ENCODE measurements at places on chromosomes 2 and 18. TPM values are rescaled to one million over a fixed set of nuclear protein-coding genes. Genes with fewer than 3 reads are reported as not detected.

The BCL2 gene
- 0.37 TPM for polyA plus RNA-seq

The SEH1L gene
- polyA plus RNA-seq = 40.7 TPM

The TNFRSF11A gene
- 2.3 TPM for polyA plus RNA-seq

The GCG gene
- polyA plus RNA-seq = not detected

The ZSWIM2 gene
- polyA plus RNA-seq = not detected

The C2orf74 gene
- 19.2 TPM for polyA plus RNA-seq

The SPEG gene
- 33.4 TPM for polyA plus RNA-seq

The LIPG gene
- 45.5 TPM for polyA plus RNA-seq

The CCT4 gene
- polyA plus RNA-seq = 159 TPM

The COBLL1 gene
- 10.0 TPM for polyA plus RNA-seq

The ELOA2 gene
- polyA plus RNA-seq = not detected

The CAD gene
- polyA plus RNA-seq = 39.9 TPM

The RNU2-63P gene
- polyA plus RNA-seq = not detected

The SLC19A3 gene
- polyA plus RNA-seq = 0.08 TPM

The QPCT gene
- 4.0 TPM for polyA plus RNA-seq

The SCYGR4 gene
- polyA plus RNA-seq = not detected

The CABYR gene
- polyA plus RNA-seq = 7.9 TPM

The HOXD11 gene
- polyA plus RNA-seq = not detected

The CD28 gene
- not detected for polyA plus RNA-seq

The ZNF804A gene
- polyA plus RNA-seq = not detected

The ESCO1 gene
- polyA plus RNA-seq = 3.4 TPM

The CEP76 gene
- 5.7 TPM for polyA plus RNA-seq

The CCDC138 gene
- 2.2 TPM for polyA plus RNA-seq

The IL18RAP gene
- polyA plus RNA-seq = not detected

The CTNNA2 gene
- not detected for polyA plus RNA-seq

The LINC00305 gene
- polyA plus RNA-seq = not detected

The STK17B gene
- polyA plus RNA-seq = 4.3 TPM

The CHRND gene
- polyA plus RNA-seq = not detected

The ZNF521 gene
- 0.15 TPM for polyA plus RNA-seq

The OTOF gene
- polyA plus RNA-seq = not detected

The OSBPL6 gene
- 15.1 TPM for polyA plus RNA-seq

The PRKCE gene
- 2.3 TPM for polyA plus RNA-seq

The GPR45 gene
- not detected for polyA plus RNA-seq

The GALR1 gene
- polyA plus RNA-seq = not detected

The VSNL1 gene
- polyA plus RNA-seq = 40.4 TPM

The COMMD1 gene
- 34.0 TPM for polyA plus RNA-seq

The SERPINB11 gene
- polyA plus RNA-seq = not detected

The SERPINB8 gene
- polyA plus RNA-seq = 30.8 TPM

The IL36G gene
- polyA plus RNA-seq = 1.4 TPM

The CFAP65 gene
- polyA plus RNA-seq = 0.01 TPM

The ANKRD44 gene
- 2.5 TPM for polyA plus RNA-seq

The RGPD4 gene
- not detected for polyA plus RNA-seq

The SPDYA gene
- polyA plus RNA-seq = 0.03 TPM

The B4GALT6 gene
- polyA plus RNA-seq = 6.1 TPM

The RBM44 gene
- 0.02 TPM for polyA plus RNA-seq

The NEB gene
- 0.01 TPM for polyA plus RNA-seq

The LYPD6 gene
- polyA plus RNA-seq = 0.07 TPM

The CHST9 gene
- not detected for polyA plus RNA-seq

The PDE1A gene
- 0.05 TPM for polyA plus RNA-seq

The CHAC2 gene
- 9.2 TPM for polyA plus RNA-seq

The SOWAHC gene
- polyA plus RNA-seq = 12.6 TPM

The CDCA7 gene
- 34.4 TPM for polyA plus RNA-seq

The GYPC gene
- 1.00 TPM for polyA plus RNA-seq

The PROKR1 gene
- polyA plus RNA-seq = 0.01 TPM

All from mammary epithelial cell (primary cell).